ENCODE measurements at places on chromosomes 12 and 14.

- DNase-seq = no peak
Observed at GRCh38 chr14:58736606-58737005, 98.8 kb downstream of the DACT1 start.

GRCh38 chr14:89025561-89026236 lies 201.2 kb downstream of the TTC8 start:
- peak; percentile 92 for DNase-seq

DNA sequence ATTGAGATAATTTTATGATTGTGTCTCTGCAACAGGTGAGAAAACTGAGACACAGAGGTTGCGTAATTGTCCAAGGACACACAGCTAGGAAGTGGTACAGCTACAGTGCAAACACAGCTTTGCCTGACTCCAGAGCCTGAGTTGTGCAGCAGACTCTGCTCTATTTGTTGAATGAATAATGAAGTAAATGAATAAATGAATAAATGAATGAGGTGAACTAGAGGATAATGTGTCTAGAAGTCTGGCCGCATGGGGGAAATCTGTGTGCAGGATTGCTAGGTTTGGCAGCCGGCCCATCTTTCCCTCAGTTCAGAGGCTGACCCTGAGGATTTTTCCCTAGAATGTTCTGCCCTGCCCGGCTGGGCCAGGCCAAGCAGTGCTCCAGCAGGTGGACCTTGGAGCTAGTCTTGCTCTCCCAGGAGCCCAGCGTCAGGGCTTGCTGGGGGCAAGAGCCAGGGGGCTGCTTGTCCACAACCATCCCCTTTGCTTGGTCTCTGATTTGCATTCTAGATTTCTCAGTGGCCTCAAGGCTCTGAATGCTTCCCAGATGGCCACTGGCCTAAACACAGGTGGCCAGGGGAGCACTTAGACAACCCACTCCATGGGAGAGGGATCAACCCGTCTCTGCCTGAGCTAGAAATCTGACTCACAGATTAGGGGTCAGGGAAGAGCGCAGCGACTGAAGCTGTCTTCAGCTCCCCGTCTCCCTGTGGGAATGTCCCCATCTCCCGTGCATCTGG lies 225.2 kb downstream of the C12orf75 start:
- DNase-seq = no peak

GRCh38 chr12:67589078-67589477 lies 59.5 kb upstream of the DYRK2 start:
- no peak for DNase-seq

DNA sequence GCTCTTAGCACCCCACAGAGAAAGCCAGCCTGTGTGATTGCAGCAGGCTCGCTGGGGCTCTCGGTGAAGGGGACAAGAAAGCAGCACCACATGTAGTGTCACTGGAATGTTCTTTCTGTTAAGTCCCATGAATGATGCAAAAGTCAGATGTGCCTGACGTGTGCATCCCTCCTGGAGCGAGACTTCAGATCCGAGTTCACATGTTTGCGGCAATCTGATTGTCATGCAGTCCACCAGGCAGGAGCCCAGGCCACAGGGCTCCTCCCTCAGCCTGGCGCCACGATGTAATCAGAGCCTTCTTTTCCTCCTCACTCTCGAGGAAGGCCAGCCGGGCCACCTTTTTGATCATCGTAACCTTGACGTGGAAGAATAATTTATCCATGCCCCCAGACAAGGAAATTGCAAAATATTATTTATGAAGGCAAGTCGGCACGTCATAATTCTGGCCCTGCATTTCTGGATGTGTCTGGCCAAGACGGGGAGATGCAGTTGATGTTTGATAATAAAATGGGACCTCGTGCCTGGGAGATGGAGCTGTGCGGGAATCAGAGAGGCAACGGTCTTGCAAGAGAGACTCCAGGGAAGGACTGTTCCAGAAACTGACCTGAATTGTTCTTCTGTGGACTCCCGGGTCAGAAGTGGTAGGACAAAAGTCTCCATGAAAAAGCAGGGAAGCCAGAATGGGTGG lies 214.6 kb downstream of the PHETA1 start:
- DNase-seq = no peak

- DNase-seq = peak; percentile 80
Observed at GRCh38 chr12:105025890-105026289, 39.8 kb downstream of the NOPCHAP1 start.

DNA sequence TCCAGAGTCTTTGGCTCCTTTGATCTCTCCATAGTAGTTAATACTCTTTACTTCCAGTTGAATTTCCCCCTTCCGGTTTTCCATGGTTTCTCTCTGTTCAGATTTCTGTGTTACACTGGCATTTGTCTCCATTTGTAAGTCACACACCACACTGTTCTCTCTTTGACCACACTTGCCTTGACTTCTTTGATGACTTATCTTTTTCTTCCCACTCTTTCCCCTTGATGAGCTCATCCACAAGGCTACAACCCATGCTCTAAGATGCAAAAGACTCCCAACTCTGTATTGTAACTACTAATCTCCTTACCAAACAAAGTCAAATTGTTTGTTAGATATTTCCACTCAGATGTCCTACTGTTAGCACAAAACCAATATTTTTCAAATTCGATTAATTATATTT lies 242.7 kb upstream of the E2F7 start:
- DNase-seq = no peak

- DNase-seq = peak; percentile 57
Observed at GRCh38 chr12:57845478-57846284, 848 bp downstream of the CTDSP2 start.

DNA sequence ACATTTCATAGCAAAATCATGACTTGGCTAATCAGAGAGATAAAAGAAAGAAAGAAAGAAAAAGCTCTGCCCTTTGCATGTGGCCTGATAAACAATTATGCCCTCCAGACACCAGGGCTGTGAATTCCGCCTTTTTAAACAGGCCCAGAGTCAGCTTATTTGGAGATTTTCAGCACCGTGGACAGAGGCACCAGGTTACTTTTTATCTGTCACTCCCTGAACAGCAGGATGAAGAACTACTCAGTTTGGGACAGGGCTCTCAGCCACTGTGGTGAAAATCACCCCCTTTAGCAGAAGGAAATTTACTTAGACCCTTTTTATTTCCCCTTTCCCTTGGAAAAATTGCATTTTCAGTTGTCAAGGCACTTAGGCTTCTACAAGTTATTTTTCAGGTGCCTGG lies 359.9 kb downstream of the NRXN3 start:
- no peak for DNase-seq

DNA sequence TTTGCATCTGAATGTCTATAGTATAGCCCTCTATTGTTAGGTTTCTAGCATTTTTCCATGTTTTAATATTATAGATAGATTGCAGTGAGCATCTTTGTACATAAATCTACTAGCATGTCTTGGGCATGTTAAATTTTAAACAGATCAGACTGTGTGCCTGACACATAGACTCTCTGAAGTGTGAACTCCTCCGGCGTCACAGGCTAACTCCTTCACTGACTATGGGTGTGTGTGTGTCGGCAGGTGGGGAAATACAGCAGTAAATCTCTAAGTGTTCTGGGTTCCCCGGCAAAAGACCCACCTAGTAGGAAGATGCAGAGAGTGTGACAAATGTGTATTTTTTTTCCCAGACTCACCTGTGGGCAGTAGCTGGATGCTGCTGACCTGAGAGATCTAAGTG lies 2.3 kb downstream of the VWF start:
- DNase-seq = no peak

DNA sequence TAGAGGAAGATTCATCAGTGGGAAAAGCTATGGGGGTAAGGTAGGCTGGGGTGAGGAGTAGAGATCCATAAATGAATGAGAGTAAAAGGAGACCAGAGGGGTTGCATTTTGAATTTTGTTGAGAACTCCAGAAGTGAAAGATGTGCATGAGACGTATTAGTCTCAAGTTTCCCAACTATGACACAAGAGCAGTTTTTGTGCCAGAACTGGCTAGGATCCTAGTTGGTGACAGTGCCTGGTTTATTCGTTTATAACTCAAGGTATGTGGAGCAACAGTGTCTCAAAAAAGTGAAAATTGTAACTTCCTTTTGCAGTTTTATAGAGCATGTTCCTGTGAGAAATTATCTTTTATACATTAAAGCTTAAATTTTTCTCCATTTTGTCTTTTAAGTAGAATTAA lies 377.0 kb downstream of the NPAS3 start:
- DNase-seq = peak; percentile 44

- DNase-seq = no peak
Observed at GRCh38 chr14:64758025-64758521, 53.8 kb downstream of the PLEKHG3 start.

GRCh38 chr12:98744680-98745079 lies 99.6 kb downstream of the APAF1 start:
- DNase-seq = no peak

DNA sequence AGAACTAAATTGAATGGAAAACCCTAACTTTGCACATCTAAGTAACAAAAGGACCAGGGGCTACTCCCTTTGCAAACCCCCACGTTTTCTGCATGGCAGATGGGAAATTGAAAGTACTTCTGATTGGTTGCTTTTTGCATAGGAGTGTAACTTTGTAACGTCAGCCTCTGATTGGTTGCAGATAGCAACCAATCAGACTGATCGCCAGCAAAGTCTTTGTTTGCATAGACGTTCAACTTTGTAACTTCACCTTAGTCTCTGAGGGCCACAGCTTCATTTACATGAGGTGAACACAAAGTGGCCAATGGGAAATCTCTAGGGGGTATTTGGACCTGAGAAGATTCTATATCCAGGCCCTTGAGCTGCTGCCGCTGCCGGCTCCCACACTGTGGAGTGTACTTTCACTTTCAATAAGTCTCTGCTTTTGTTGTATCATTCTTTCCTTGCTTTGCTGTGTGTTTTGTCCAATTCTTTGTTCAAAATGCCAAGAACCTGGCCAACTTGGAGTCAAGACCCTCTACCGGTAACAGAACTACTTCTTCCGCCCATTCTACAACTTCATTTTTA lies 102.5 kb upstream of the PRICKLE1 start:
- peak; percentile 30 for DNase-seq

- no peak for DNase-seq
Observed at GRCh38 chr12:75959060-75959459, 72.5 kb downstream of the PHLDA1 start.

DNA sequence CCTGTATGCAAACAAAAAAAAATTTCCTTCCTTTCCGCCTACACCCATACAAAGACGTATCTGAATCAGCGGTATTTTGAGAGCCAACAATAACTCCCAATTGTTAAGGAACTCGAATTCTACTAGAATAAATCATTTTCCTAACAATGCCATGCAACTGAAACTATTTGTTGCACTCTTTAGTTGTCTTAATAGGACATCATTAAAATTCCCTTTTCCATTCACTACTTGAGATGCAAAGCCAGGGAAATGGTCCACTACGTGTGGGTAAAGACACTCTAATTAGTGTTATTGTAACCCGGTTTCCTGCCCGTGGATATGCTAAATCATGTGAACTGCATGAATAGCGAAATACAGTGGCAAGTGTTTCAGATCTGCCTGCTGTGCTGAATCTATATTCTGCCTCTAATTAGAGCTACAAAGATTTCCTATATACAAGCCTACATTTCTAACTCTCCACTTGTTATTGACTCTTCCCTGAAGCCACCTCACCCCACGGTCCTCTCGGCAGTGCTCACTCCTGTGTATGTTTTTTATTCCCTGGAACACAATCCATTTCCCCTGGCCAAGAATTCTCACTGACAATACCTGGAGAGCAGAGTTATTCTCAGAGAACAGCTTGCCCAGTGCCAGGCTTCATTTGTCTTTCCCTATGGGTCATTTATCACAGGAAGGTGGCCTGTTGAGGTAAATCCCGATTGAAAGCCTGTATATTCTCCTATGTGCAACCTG lies 168.3 kb downstream of the PAWR start:
- DNase-seq = no peak

Measured in fibroblast of gingiva (primary cell).